AG20443 (cell line): ENCODE measurements at places on chromosomes 4 and X.
A peak's percentile ranks its signal among the peaks of the same experiment; 100 is the strongest.

GRCh38 chrX:77167993-77168392, 279.2 kb upstream of the FGF16 start:
- no peak for DNase-seq

- no peak for DNase-seq
Measured at GRCh38 chr4:101136373-101137370, 210.7 kb downstream of the PPP3CA start.

DNA sequence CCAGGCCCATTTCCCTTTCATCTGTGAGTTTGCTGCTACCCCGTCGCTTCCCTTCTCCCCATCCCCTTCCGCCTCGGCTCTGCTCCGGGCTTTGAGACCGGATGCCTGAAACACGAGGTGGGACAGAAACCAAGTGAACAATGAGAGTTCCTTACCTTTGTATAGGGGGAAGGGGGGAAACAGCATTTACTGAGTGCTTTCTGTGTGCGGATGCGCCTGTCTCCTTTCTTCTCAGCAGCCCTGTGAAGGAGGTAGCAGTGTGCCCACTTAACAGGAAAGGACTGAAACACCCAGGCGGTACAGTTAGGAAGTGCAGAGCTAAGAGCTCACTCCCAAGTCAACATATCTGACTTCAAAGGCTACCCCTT, 43.2 kb upstream of the TMSB15B start:
- peak; percentile 58 for DNase-seq

GRCh38 chr4:38174801-38175200, 214.6 kb downstream of the PTTG2 start:
- DNase-seq, result no peak

DNA sequence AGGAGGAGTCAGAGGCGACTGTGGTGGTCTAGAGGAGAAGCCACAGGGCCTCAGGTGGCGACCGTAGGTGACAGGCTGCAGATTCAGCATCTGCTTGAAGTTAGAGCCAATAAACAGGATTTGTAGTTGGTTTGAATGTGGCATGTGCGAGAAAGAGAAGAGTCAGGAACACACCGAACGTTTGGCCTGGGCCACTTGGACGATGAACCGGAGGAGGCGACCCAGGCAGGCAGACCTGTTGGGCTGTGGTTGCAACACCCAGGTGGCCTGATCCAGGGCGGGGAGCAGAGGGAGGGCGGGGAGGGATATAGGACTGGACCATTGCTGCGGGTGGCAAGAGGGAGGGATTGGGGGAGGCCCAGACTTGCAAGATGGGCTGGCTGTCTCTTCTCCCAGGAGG, 10.0 kb upstream of the PSAPL1 start:
- no peak for DNase-seq

GRCh38 chr4:55801498-55801897, 18.1 kb upstream of the EXOC1L start:
- no peak for DNase-seq

GRCh38 chr4:36237366-36238313, 6.7 kb downstream of the ARAP2 start:
- DNase-seq, result no peak

DNA sequence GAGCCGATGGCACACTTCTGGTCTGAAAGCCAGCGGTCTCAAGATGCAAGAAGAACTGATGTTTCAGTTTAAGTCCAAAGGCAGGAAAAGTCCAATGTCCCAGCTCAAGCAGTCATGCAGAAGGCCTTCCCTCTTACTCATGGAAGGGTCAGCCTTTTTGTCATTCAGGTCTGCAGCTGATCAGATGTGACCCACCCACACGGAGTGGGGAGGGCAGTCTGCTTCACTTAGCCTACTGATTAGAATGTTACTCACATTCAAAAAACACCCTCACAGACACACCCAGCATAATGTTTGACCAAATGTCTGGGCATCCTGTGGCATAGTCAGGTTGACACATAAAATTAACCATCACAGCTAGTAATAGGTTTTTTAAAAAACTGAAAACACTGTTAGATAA, 6.6 kb downstream of the HCCS start:
- DNase-seq, result no peak

- DNase-seq, result no peak
Measured at GRCh38 chrX:134020910-134021309, 35.5 kb upstream of the GPC3 start.

DNA sequence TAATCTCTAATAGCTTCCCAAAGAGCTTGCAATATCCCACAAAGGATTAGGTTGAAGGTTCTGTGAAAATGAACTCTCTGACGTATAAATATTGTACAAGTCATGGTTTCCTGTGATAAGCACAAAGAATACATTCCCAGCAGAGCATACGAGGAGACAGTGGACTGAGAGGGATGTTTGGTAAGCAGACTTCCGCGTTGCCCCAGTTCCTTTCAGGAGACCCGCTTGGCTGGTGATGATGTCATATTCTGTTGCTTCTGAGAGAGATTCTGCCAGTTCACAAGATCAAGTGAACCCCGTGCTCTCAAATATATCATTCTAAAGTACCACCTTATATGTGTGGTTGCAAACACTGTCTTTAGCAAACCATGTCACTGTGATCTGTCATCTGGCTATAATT, 323.9 kb upstream of the CASK start:
- peak; percentile 15 for DNase-seq

GRCh38 chr4:61853041-61853440, 652.9 kb downstream of the ADGRL3 start:
- DNase-seq, result no peak
